ENCODE measurements at places on chromosomes 4 and X.

DNA sequence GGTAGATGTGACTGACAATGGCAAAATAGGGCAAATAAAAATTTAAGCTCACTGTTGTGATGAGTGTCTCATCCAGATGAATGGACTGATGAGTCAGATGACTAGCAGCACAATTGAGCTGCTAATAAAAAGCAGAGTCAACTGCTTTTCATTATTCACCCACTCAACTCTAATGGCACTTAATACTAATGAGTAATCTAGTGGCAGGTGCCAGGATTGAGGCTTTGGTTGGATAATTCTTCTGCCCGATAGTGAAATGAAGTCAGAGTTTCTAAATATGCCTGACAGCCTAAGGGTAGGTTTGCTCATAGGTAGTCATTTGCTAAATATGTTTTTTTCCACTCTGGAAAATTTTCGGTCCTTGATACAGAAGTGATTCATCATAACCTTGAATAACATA, 10.4 kb downstream of the OGT start:
- no peak for DNase-seq

GRCh38 chr4:16860516-16860915, 37.9 kb downstream of the LDB2 start:
- no peak for DNase-seq

DNA sequence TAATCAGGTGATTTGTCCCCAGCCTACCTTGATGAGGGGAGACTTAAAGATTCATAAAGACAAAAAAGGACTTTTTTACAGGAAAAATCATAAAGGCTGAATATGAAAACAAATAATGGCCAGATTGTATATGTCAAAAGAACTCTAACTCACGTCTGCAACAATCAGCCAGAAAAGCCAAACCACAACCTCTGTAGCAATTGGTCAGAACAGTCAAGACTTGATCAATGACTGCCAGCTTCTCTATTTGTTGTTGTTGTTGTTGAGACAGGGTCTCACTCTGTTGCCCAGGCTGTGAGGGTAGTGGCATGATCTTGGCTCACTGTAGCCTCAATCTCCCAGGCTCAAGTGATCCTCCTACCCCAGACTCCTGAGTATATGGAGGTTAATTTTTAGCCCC, 35.9 kb upstream of the PPA2 start:
- no peak for DNase-seq

GRCh38 chrX:42398967-42399631, 378.9 kb downstream of the PPP1R2C start:
- no peak for DNase-seq

DNA sequence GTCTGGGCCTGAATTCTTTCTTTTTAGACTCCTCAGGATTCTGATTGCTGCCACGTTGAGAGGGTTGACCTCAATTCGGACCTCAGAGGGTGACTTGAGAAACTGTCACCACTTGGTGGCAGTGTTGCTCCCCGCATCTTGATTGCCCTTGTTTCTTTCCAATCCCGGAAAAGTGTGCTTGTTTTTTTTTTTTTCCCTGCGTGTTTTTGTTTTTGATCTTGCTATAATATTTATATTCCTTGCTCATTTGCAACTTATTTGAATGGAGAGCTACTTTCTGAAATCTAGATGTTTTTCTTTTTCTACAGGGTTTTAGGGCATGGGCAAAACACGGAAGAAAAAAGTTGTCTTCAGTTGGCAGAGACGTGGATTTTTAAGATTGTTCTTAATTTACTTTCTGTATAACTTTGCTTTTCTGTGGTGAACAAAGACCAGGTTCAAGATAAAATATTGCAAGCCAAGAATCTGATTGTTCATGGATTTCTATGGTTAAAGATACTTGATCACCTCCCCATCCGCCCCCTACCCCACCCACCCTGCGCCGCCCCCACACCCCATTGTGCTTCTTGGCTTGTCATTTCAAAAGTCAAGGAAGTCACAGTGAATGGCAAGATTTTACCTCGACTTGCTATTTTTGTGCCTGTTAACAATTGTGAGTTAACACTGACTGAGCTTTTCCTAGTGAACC, 102.0 kb downstream of the PTTG2 start:
- peak; percentile 64 for DNase-seq

- no peak for DNase-seq
Measured at GRCh38 chr4:146098978-146099377, 76.5 kb upstream of the LSM6 start.

DNA sequence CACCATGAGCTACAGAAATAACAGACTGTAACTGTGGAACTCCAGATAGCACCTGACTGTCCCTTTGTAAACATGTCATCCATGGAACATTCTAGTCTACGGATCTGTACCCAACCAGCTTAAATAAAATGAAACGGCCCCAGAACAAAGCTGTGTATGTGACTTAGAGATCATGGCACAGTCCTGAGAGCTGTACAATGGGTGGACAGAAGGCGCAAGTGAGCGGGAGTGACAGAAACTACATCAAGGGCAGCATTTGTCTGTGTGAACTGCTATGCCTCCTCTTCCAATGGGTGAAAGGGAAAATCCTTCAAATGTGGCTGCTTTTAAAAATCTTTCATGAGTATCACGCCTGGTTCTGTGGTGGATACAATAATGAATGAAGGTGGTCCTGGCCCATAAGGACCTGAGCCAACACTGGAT, 72.5 kb downstream of the FAT1 start:
- DNase-seq = no peak

- DNase-seq = no peak
Measured at GRCh38 chrX:19578956-19579355, 63.6 kb upstream of the MAP3K15 start.

DNA sequence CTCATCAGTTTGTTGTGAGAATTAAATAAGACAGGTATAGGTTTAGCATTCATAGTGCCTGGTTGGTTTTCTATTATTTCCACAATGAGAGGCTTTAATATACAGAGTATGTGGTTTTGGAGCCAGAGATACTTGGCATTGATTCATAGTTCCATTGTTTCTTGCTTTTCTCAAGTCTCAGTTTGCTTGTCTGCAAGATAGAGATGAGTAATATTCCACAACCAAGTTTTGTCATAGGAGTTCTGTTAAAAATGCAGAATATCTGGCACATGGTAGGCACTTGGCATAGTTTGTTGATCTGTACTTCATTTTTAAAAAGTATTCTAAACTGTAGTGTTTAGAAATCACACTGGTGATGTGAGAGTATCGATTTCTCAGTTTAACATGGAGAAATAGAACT, 37.5 kb upstream of the EDA2R start:
- no peak for DNase-seq

- DNase-seq = no peak
Measured at GRCh38 chrX:72624194-72624593, 51.6 kb upstream of the HDAC8 start.

GRCh38 chr4:103498161-103499070, 221.4 kb downstream of the TACR3 start:
- no peak for DNase-seq

DNA sequence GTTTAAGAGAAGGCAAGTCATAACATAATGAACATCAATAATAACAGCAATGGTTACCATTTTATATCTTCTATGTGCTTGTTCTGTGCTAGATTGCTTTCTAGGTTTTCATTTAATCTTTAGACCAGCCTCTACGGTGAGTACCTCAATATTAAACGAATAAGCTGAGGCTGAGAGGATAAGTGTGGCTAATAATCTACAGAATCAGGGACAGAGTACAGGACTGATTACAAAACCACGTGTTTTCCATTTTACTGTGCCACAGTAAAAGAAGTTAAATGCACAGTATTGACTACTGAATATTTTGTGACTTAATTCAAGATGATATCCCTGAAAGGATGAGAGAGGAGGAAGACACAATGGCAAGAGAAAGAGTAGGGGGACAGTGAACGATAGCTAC, 56.3 kb downstream of the HUWE1 start:
- no peak for DNase-seq

DNA sequence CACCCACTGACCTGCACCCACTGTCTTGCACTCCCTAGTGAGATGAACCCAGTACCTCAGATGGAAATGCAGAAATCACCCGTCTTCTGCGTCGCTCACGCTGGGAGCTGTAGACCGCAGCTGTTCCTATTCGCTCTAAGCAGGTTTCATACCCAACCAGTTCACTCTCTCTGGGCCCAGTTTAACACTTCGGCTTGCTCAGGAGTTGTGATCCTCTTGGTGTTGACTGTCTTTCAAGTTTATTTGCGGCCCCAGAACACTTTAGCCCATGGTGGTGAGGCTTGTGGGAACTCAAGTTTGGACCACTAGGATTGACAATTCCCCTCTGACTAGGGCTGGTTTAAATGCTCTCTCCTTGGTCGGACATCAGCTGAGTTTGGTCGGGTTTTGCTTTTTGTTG, 147.0 kb downstream of the DACH2 start:
- no peak for DNase-seq

DNA sequence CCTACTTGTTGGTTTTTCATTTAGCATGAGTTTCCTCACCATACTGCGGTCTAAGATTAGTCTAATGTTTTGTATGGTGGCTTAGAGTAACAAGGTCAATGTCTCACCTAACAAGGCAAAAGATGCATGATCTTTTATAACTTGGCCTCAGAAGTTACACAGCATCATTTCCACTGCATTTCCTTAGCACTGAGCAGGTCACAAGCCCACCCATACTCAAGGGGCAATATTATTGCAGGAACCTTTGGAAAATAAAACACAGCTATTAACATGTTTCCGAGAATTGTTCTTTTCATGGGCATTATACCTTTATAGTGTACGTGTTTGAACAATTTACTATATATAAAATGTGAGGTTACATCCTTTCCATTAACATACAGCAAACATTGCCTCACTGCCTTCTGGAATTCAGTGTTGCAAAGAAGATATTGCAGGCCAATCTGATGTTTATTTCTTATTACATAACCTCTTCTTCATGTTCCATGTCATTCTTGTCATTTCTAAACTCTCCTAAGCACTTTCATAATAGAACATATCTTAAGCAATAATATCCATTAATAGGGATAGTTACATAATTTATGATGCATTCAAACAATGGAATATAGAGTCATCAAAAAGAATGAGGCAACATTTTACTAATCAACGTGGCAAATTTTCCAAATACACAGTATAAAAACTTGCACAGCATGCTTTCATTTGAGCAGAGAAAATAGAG, 153.8 kb downstream of the AREG start:
- no peak for DNase-seq

- DNase-seq = no peak
Measured at GRCh38 chr4:23269566-23269965, 576.8 kb downstream of the GBA3 start.

DNA sequence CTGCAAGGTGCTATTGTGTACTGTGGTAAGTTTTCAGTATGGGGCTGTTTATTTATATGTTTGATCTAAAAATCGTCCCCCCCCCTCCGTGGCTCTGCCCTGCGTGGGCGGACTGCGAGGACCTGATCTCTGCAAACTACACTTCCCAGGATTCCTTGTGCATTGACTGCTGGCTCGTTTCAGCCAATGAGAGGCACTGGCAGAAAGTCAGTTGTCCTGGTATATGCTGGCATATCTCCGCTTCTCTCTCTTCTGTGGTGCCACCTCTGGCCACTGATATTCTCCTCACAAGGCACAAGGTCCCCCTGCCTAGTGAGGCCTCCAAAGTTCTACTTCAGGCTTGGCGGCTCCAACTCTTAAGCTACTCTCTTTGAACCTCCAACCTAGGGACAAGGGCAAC, 168.8 kb upstream of the ZFP42 start:
- no peak for DNase-seq

DNA sequence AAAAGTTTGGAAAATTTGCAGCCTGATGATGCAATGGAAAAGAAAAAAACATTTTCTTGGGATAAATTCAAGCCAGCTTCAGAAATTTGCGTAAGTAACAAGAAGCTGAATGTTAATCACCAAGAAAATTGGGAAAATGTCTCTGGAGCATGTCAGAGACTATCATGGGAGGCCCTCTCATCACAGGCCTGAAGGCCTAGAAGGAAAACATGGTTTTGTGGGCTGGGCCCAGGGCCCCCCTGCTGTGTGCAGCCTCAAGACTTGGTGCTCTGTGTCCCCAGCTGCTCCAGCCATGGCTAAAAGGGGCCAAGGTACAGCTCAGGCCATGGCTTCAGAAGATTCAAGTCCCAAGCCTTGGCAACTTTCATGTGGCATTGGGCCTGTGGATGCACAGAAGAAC, 1049.8 kb upstream of the GRIA3 start:
- DNase-seq = no peak

GRCh38 chr4:184851200-184851541, 25.4 kb upstream of the ACSL1 start:
- DNase-seq = no peak

- no peak for DNase-seq
Measured at GRCh38 chrX:39808471-39808917, 289.3 kb downstream of the BCOR start.

GRCh38 chrX:40127052-40127451, 29.3 kb upstream of the BCOR start:
- no peak for DNase-seq

DNA sequence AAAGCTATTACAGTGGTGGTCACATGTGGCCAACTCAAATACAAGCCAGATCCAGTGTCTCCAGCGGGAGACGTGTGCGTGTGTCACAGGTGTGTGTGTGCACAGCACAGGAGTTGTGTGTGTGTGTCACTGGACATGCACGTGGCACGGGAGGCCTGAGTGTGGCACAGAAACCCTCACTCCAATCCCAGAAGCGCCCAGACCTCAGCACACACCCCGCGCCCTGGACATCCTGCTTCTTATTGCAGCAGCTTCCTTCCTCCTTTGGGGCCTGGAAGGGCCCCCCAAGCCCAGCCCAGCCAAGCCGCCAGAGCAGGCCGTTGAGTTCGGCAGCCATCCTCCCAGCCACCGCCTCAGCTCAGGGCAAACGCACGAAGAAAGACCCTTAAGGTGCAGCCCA, 37.9 kb downstream of the ACOX3 start:
- DNase-seq = no peak

DNA sequence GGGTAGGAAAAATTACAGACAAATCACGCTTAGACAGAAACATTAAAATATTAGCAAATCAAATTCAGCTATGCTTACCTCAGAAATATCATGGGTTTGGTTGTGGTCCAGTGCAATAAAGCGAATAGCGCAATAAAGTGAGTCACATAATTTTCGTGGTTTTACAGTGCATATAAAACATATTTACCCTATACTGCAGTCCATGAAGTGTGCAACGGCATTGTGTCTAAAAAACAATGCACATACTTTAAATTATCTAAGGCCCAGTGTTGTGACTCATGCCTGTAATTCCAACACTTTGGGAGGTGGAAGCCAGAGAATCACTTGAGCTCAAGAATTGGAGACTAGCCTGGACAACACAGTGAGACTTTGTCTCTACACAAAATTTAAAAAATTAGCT, 195.7 kb upstream of the IL1RAPL1 start:
- no peak for DNase-seq

GRCh38 chr4:130511776-130512175, 1415.8 kb downstream of the C4orf33 start:
- no peak for DNase-seq

DNA sequence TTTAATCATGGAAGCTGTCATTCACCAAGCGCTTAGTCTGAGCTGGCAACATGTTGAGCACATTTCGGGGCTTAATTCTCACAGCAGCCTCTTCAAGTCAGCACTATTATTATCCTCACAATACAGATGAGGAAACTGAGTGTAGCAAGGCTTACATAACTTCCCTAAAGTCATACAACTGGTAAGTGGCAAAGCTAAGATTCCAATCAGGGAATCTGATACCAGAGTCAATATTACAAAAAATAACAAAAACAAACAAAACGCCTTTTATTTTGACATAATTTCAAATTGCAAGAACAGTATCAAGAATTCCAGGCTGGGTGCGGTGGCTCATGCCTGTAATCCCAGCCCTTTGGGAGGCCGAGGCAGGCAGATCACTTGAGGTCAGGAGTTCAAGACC, 120.4 kb upstream of the DUSP21 start:
- DNase-seq = no peak

Data from stimulated activated CD4-positive, alpha-beta T cell treated with anti-CD3 and anti-CD28 coated beads, Interleukin-2, amount 100 ng/mL, for 48 hours (primary cell).